ENCODE measurements at places on chromosomes 13 and 19.

DNA sequence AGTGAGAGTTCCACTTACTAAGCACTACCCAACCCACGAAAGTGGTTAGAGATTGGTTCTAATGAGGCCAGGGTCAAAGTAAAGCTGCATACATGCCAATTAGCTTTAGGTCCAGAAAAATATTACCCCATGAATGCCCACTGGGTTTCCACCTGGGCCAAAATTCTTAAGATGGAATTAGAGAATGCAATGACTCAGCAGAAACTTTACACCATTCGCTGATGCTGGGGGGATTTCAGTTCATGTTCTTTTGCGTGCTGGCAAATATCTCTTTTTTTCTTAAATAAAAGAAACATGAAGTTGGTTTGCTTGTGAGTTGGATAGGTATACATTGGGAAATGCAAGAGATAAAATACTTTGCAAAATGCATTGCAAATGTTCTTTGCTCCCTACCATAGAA is 715.3 kb upstream of the MIR17HG start:
- no peak for DNase-seq

- peak; percentile 40 for DNase-seq
Observed at GRCh38 chr19:34364830-34365462, at the start of gene GPI. TSS of gene GPI (plus strand) at chr19:34365196. CDS start at chr19:34365267, 71 bp downstream.

- peak; percentile 18 for DNase-seq
Observed at GRCh38 chr13:79457948-79458347, 23.0 kb upstream of the NDFIP2 start.

- no peak for DNase-seq
Observed at GRCh38 chr19:3533033-3533432, 5.9 kb upstream of the TEKTIP1 start.

DNA sequence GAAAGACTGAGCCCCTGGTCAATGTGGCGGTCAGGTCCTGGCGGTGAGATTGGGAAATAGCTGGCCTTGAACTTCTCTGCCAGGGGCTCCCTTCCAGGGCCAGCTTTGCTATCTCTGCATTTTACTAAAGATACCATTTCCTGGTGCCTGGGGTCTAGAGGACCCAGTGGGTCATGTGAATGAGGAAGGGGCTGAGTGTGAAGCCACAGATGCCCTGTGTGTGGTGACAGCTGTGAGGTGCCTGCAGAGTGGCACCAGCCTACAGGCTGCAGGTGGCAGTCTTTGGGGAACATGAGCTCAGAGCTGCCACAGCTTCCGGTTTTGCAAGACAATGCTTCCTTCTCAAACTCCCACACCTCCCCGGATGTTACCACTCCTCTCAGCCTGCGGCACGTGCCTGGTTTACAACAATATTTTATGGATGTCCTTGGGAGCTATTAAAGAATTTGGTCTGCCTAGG is 5.2 kb upstream of the MLNR start:
- DNase-seq = peak; percentile 54

DNA sequence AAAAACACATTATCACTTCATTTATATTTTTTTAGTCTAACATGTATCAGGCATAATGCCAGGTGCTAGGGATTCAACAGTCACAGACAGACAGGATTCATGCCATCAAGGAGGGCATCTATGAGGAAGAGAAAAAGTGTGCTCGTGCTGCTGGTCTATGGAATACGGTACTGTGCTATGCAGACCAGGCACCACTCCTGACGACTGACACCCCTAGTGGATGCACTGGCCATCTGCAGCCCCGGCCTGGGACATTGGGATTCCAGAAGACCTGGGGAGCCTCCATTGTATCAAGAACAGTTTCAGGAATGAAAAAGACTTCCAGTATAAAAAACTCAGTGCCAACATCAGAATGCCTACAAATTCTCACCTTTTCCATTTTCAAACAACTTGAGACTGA is 94.0 kb downstream of the KLF12 start:
- DNase-seq = no peak

DNA sequence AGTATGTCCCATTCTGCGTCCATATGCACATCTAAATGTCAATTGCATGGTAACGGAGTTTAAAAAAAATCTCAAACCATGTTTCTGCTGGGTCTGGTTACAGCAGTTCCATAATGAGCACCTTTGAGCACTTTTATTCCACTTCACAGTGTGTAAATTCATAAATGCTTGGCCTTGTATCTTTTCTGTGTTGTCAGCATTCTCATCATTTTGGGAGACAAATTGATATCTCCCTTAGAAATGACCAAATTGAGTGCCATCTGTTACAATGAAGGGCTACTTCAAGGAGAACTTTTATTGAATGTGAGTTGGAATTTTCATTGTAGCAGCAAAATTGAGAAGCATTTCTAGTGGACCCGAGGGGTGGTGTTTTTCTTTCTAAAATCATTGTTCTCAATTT is 432.9 kb upstream of the PCDH9 start:
- DNase-seq = no peak

- DNase-seq = no peak
Observed at GRCh38 chr13:45392811-45393210, 25.4 kb downstream of the SLC25A30 start.

DNA sequence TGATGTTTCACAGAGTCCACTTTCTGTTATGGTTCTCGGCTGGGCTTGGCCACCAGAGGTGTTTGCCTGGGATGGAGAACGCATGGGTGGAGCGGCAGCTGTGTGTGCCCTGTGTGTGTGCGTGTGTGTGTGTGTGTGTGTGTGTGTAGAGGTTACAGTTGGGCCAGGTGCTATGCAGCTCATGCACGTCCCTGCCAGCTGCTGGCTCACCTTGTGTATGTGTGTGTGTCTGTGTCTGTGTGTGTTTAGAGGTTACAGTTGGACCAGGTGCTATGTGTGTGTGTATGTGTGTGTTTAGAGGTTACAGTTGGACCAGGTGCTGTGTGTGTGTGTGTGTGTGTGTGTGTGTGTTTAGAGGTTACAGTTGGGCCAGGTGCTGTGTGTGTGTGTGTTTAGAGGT is 33.0 kb upstream of the PEG3 start:
- no peak for DNase-seq

DNA sequence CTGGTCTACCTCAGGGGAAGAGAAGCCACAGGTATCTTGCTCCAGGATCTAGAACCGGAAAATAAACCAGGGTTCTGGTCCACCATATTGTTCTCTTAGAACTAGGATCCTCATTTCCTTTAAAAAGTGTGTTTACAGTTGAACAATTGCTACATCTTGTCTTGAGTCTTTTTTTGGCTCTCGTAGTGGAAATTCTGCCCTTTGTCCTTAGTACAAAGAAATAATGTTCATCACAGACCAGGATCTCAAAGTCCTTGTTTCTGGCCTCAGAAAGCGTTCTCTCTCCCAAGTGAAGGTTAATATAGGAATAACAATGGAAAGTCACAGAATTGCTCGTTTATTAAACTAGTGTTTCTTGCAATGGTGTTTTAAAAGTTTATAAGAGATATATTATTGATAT is 20.8 kb downstream of the KLF2 start:
- no peak for DNase-seq

DNA sequence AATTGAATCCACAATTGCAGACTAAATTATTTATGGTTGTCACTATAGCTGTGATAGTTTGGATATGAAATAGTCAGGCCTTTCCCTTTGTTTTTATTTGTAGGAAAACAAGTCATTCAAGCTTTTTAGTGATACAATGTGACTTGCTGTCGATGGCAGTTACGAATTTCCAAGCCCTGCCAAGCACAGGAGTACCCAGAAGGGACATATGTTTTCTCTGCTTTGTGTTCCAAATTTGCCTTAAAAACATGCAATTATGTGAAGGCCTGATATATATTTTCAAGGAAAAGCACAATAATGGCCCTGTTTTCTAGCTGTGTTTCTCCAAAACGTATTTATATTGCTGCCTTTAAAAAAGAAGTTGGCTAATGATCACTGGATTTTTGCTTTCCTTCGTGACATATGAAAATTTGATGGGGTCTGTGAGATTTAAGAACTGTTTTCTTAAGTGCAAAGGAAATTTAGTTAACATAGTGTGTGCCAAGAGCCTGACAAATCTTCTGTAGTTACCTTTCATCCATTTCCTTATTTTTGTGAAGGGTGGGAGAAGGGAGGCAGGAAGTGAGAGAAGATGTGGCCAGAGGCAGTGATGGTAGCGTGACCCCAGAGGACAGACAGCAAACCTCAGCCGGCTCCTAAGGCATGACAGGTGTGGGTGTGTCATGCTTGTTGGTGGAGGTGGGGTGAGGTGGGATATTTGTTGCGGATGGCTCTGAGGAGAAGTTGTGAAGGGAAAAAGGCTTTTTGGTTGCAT is 79.6 kb downstream of the TEX26 start:
- DNase-seq = no peak

DNA sequence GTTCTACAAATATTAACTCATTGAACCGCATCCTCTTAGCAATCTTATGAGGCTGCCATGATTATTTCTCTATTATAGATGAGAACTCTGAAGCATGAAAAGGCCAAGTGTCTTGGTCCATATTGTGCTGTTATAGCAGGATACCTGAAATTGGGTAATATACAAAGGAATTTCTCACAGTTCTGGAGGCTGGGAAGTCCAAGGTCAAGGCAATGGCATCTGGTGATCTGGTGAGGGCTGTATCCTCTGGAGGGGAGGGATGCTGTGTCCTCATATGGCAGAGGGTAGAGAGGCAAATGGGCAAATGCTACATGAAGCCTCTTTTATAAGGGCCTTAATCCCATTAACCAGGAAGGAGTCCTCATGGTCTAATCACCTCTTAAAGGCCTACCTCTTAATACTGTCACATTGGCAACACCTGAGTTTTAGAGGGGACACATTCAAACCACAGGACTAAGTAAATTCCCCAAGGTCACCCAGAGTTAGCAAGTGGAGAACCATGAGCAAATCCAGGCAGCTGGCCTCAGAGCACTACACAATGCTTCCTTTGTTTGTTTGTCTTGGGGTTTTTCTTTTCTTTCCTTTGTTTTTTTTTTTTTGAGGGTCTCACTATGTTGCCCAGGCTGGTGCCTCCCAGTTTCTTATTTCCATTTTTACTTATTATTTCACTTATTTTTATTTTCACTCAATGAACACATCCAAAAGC is 55.9 kb upstream of the LATS2 start:
- DNase-seq = no peak

DNA sequence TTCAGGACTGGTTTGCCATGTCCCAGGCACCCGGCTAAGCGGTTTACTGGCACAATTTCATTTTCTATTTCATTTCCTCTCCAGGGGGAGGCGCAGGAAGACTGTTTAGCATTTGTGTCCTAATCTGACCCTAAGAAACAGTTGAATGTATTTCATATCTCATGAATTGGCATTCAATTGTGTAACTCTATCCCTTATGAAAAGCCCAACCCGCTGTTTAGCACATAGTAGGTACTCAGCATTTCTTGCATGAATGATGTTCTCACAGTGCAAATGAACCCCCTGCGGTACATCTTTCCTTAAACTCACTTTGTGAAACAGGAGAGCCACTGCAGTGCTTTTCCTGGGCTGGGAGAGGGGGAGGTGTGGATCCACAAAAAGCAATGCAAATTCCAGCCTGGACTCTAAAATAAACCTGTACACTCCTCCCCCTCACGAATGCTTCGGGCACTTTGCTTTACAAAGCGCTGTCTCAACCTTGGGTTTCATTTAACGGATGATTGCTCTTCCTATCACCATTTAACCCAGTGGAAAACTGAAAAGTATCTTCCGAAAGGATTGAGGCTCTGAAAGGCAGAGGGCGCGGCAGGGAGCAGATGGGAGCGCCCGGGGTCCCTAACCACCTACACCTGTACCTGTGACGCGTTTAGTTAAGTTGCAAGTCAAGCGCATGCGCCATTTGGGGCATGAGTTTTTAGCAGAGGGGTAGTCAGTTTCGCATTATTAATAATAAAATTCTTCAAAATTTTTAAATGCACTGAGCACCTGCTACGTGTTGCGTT is 1.2 kb upstream of the EEF2 start:
- peak; percentile 41 for DNase-seq

All from CD4-positive, alpha-beta T cell (primary cell).